Muscle of arm (tissue), 14 donors: ENCODE measurements at places on chromosomes 2 and 18.

GRCh38 chr2:177038787-177039484 is 173.7 kb upstream of the HNRNPA3 start:
- no peak for DNase-seq

GRCh38 chr2:222470802-222471468 is 46.6 kb downstream of the SGPP2 start:
- no peak for DNase-seq

DNA sequence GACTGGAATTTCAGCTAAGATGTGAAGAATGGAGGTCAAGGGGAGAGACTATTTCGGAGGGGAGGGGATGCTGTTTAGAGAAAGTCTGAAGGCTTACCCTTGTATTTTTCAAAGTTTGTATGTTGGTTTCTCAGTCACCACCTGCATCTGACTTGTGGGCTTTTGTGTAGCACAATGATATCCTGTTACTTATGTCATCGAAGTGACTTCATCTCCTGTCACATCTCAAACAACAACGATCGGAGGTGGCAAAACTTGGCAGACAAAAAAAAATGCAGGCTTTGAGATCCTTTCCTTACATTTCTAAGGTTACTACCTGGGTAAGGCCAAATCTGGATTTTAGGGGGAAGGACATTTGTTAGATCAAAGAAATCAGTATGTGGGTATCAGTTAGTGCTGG is 11.7 kb upstream of the CXCR4 start:
- DNase-seq = no peak

- DNase-seq = no peak
These were observed 8.6 kb upstream of the KCNE4 start for GRCh38 chr2:223043164-223043941.

GRCh38 chr18:62586781-62587487 is 64.1 kb downstream of the ZCCHC2 start:
- no peak for DNase-seq

- no peak for DNase-seq
These were observed 221.9 kb upstream of the SETBP1 start for GRCh38 chr18:44458777-44459176.

DNA sequence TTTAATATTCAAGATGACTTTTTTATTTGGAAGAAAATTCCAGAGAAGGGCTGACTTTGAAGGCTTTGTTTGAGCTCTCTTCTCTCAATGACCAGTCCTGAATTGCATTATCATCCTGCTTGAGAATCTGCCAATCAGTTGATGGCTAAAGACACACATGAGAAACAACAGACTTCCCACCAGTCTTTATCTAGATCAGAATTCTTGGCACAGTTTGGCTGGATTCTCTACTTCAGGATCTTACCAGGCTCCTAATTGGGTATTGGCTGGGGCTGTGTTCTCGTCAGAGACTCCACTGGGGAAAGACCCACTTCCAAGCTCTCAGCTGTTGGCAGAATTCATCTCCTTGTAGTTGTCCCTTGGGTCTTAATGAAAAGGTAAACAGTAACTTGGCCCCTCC is 86.0 kb downstream of the WDSUB1 start:
- no peak for DNase-seq

DNA sequence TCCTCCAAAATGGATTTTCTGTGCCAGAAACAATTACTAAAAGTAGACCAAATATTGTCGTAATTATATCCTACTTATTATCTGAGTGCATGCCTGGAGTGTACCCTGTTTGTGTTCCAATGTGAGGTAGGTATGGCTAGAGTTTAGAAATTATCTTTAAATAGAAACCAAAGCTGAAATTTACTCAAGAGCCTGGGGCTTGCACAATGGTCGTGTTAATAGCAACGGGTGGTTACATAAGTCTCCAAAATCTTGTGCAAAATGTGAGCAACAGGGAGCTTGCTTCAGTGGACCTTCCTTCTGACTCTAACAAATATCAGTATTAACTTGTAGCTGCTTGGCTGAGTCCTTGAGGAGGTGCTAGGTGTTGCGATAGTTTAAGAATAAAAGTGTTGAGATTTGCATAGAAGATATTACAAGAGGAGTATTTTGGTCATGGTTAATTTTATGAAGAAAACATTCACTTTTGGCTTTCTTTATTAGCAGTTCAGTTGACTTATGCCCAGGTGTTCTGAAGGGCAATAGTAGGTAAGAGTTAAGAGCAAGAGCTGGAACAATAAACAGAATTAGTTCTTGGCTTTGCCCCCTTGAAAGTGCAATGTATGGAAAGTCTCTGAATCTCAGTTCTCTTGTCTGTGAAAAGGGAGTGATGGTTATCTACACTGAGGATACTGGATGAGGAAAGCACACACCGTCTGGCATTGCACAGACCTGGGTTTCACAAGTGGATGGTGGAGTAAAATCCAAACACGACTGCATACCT is 4.6 kb downstream of the CXCR4 start:
- DNase-seq = no peak

- DNase-seq = no peak
These were observed 9.1 kb upstream of the HMSD start for GRCh38 chr18:63940008-63940407.

DNA sequence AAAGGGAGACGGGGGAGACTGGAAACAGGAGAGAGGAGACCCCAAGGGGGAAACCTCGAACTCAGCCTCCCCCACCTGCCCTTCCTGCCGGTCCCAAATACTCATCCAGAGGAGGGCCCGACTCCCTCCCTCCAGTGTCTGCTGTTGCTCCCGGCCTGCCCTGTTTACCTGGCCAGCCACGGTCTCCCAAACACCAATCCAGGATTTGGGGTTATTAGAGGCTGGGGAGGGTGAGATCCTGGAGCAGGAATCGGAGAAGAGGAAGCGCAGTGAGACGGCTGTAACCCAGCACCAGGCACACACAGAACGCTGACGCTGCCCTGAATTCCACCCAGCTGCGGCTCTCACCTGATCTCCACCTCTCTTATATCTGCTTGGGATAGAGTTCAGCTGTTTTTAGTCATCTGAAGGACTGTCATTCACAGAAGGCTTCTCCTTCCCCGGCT is 213.0 kb downstream of the TNS1 start:
- DNase-seq = no peak

- DNase-seq = no peak
These were observed 37.8 kb upstream of the CBLN2 start for GRCh38 chr18:72581976-72582375.

DNA sequence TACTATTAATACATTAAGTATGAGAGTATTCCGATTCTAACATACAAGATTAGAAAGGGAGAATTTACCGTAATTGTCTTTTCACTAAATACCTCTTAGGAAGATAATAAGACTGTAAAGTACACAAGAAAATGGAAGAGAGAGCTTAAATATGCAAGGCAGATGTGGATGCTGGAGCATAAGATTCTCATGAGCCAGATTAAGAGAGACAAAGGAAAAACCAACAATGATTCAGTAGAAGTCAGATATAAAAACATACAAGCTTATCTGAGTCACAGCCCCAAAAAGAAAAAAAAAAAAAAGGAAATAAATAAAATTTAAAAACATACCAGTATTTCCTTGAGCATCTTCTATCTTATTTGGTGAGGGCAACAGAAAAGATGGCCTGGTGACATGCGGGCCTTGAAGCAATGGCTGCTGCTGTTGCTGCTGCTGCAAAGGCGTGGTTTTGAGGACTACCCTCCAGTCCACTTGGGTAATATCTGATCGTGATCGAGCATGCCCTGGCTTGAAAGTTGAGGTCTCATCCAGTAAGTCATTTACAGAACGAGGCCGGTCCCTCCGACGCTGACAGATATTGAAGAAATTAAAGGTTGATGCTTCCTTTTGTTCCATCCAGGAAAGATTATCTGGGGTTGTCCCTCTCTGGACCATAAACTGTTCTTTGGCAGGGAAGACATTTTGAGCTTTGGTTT is 24.5 kb downstream of the PLEKHM3 start:
- DNase-seq = no peak

GRCh38 chr2:7449298-7449697 is 532.1 kb downstream of the RNF144A start:
- no peak for DNase-seq

GRCh38 chr18:55988537-55988936 is 400.5 kb upstream of the TCF4 start:
- peak; percentile 48 for DNase-seq

DNA sequence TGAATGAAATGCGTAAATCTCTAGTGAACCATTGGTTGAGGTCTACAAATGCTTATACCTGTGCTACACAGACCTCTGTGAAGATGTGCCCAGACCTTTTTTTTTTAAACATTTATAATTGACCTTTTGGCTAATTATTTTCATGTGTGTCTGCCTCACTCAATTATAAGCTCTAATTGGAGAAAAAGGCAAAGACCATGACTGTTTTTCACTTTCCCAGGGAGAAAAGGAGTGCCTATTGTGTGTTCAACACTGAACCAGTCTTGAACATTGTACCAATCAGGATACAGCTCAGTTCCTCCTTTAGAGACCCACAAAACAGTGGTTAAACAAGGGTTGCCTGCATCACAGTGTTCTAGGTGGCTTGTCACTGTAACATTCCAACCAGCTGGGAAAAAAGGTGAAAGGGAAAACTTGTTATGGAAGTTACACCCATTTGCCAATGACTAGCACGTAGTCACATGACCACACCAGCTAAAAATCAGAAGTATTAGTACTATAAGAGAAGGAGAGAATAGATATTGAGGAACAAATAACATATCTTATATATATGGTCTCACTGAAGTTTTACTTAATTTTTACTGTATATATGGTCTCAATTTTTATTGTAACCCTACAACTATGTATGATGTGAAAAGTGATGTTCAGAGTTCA is 13.4 kb downstream of the TANK start:
- no peak for DNase-seq

GRCh38 chr18:616380-616995 is 19.7 kb downstream of the CLUL1 start:
- DNase-seq = peak; percentile 57

- DNase-seq = no peak
These were observed 210.8 kb upstream of the SMIM21 start for GRCh38 chr18:75638223-75638775.

DNA sequence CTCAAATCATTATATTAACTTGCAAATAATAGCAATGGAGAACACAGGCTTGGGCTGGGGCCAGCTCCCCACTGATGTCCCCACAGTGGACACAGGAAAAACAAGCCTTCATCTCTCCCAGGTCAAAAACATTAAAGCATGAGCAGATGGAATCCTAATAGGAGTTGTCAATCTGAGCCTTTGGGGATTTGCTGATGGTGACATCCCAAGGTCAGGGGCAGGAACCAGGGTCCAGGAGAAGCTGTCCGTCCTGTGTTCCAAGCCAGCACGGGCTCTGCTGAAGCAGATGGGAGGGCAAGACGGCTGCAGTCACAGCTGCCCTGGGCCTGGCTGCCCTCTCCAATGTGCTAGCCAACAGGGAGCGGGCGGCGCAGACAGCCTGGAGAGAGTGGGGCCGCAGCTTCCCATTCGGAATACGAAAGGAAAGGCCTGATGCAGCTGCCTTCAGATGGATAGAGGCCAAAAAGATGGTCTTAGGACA is 135.5 kb downstream of the NDUFA10 start:
- DNase-seq = peak; percentile 31

DNA sequence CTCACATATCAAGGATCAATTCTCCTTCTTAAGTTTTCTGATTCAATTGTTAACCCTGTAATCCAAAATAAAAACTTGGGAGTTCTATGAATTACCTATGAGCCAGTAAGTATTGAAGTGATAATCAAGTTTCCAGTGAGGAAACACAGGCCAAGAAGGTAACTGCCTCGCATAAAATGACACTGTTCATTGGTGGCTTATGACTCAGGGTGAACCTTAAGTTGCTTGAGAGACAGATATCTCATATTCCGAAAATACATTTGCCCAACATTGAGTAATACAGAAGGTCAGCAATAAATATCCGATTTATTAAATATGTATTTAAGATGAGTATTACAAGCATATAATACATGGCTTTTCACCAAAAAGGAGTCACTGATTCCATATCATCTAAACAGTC is 31.9 kb downstream of the PSME4 start:
- no peak for DNase-seq

- no peak for DNase-seq
These were observed 162.6 kb downstream of the PAX3 start for GRCh38 chr2:222136106-222136630.

DNA sequence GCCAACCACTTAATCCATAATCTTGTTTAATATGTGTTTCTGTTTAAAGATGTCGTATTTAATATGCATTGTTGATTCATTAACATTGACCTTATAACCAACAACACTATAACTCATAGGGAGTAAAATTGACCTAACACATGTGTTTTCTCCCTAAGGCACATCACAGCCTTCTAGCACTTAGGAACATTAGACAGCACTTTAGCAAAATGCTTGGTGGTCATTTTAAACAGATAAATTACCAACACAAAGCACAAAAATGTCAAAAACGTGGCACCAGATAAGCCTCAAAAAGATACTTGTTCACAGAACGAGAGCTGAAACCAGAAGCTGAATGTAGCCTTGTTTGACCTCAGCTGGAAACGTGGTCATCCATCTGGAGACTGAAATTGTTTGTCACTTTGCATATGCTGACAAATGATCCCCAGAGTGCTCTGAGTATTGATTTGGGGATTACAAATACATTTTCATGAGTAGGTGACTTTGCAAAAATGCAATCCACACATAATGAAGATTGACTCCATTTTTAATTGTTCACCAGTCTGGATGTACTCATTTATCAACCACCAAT is 139.2 kb downstream of the CCDC102B start:
- no peak for DNase-seq

DNA sequence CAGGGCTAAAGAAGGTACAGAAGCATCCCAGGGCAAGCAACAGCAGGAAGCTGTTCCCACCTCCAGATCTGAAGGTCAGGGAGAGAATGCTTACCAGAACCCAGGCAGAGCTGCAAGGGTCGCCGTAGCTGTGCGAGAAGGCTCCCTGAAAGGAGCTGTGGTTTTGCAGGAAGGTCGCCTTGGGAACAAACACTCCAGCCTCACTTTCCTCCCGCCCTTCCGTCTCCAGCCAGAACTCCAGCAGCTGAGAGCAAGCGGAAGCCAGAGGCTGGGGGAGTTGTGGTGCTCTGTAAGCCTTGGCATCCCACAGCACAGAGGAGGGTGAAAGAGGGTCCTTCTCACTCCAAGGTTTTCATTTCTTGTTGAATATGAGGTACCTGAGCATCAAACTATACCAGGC is 18.3 kb upstream of the ICOS start:
- DNase-seq = no peak

DNA sequence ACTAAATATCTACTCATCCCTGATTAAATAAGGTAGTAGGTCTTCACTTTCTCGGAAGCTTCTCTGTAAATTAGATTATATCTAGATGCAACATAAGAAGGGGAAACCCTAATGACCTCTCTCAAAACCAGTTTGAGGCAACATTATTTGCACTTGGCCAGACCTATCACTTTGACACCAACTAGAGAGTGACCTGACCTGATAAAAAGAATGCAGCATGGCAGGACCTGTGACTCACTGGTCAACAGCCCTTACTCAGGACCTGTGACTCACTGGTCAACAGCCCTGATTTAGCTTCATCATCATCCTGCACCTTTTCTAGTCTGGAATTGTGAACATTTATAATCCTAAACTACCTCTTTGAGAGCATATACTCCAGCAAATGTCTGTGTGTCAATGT is 1957.7 kb upstream of the CELF4 start:
- DNase-seq = no peak

GRCh38 chr2:38740851-38741731 is 10.1 kb downstream of the SRSF7 start:
- DNase-seq = peak; percentile 64
